ENCODE measurements at places on chromosomes 3 and 15.

GRCh38 chr15:64066451-64066850, 20.2 kb upstream of the DAPK2 start:
- DNase-seq, result no peak

DNA sequence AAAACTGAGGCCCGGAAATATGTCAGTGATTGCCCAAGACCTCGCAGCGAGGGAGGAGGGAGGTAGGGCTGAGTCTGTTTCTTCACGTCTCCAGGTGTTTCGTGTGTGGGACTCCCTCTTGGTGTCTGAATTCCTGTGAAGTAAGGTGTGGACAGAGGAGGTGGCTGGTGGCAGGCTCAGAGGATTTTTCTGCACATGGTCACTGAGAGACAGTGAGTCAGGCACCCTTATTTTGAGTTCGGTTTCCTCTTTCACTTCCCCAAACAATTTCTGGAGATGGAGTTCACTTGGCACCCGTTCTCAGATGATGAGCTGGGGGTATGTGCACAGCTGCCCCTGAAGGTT, 46.3 kb upstream of the VPS8 start:
- peak; percentile 31 for DNase-seq

DNA sequence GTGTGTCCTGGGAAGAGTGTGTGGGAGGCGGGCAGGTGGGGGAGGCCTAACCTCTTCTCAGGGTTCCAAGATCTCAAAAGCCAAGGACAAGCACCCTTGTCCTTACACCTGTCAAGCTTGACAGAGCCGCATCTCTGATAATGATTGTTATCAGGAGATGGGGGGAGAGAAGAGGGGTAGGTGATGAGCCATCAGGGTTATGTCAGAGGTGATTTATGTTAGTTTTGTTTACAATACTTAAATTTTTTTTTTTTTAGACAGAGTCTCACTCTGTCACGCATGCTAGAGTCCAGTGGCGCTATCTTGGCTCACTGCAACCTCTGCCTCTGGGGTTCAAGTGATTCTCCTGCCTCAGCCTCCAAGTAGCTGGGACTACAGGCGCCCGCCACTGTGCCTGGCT, 7.4 kb upstream of the NCBP2 start:
- DNase-seq, result no peak

GRCh38 chr15:58331560-58331912, 100.3 kb upstream of the LIPC start:
- DNase-seq, result no peak

- DNase-seq, result no peak
These were observed 21.5 kb downstream of the THOC7 start for GRCh38 chr3:63842127-63842526.

- DNase-seq, result no peak
These were observed 71.9 kb upstream of the SLC6A11 start for GRCh38 chr3:10744098-10744465.

GRCh38 chr15:77749236-77749997, 116.7 kb upstream of the LINGO1 start:
- no peak for DNase-seq
